ENCODE measurements at places on chromosomes 5 and 9.

GRCh38 chr5:112159435-112159834 is 259.6 kb downstream of the EPB41L4A start:
- no peak for DNase-seq

DNA sequence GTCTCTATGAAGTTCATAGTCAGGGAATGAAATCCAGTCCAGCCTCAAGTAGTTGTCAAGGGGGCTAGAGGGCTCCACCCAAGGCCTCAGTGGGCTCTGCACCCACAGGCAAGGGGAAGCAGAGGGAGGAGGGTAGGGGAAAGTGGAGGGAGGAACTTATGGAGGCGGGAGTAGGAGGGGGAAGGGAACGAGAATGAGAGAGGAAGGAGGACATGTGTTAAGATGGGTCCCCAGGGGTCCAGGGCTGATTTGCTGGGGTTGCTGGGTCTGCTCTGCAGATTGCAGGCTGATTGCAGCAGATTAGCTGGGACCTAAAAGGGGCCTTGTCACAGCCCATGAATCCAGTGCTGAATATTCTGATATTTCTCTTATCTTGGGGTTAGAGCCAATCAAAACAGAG is 166.9 kb upstream of the IL12B start:
- DNase-seq, result no peak

DNA sequence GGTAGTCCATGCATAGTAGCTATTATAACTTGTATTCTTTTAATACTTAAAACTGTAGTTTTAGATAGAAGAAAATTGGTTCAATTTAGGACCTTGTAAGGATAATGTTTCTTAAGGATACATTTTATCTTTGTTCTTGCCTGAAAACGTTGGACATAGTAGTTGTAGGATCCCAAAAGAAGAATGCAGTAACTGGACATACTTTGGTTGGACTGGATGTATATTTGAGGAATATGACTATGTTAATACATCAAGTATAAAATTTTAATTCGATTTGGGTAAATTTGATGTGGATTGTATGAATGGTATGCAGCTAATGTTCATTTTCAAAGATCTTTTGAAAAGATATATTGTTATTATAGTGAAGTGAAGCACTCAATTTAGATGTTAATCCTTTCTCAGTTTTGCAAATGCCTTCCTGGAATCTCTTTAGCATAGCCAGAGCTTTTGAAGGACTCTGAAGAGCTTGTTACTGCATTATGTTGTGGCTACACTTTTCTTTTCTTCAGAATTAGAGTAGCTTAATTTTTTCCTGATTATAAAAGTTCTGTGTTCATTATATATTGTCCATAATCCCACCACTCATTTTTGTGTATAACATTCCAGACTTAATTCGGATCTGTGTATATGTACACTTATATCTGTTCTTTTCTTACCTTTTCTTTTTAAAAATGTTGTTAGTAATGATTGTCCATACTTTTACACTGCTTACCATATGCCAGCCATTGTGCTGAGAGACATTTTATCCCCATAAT is 41.2 kb downstream of the LRRTM2 start:
- DNase-seq, result no peak

GRCh38 chr9:113638897-113639296 is 175.4 kb downstream of the RGS3 start:
- no peak for DNase-seq

DNA sequence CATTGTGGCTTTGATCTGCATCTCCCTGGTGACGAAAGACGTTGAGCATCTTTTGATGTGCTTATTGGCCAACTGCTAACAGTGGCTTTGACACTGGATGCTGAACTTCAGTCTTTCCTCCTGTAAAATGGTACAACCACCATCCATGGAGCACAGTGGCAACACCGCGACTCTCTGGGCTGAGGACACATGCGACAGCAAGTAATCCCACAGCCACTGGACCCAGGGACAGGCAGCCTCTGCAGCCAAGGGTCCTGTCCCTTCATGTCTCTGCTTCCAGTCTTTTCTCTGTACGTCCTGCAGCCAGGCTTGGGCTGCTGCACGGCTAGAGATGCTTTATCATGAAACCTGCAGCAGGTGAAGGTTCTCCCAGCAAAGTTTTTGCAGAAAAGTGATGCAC is 83.5 kb downstream of the DAP start:
- no peak for DNase-seq

DNA sequence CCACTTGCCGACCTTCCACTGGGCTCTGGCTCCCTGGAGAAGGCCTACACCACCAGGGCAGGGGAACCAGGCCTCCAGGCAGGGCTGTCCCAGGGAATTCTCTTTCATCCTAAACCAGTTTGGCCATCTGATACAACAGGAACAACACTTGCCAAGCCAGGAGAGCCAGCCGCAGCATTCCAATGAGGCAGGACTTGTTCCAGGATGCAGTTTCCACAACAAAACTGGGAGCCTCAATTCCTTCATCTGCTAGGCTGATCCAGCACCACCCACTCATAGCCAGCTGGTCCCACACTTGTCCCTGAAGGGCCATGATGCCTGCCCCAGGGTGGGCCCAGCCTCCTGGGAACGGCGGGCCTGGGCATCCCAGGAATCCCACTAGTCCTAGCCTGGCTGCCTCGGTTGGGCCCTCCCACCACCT is 26.0 kb downstream of the BICD2 start:
- no peak for DNase-seq

- no peak for DNase-seq
These were observed 30.9 kb upstream of the OR2K2 start for GRCh38 chr9:111360881-111361280.

- no peak for DNase-seq
These were observed 32.6 kb upstream of the RXRA start for GRCh38 chr9:134293611-134294152.

DNA sequence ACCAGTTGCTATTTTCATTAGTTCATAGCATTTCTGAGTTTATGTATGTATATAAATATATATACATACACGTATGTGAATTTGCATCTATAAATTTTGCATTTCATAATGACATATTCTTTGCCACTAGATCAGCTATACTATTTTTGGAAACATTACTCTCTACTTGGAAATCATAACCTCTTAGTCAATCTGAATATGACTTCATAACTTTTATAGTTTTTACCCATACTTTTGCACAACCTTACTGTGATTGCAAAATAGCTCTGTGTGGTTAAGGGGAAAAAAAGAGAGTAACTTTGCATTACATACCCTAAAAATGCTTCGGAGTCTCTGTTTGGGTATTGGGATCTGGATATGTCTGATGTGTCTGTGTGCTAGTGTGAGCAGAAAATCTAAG is 44.9 kb upstream of the ADAMTSL1 start:
- DNase-seq, result no peak

GRCh38 chr9:14563902-14564624 is 129.2 kb downstream of the ZDHHC21 start:
- DNase-seq, result no peak

DNA sequence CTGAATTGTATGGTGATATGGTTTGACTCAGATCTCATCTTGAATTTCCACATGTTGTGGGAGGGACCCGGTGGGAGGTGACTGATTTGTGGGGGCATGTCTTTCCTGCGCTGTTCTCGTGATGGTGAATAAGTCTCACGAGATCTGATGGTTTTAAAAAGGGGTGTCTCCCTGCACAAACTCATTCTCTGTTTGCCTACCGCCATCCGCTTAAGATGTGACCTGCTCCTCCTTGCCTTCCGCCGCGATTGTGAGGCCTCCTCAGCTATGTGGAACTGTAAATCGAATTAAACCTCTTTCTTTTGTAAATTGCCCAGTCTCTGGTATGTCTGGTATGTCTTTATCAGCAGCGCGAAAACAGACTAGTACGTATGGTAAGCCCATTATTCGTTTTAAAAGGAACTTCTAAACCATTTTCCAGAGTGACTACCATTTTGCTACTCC is 48.7 kb downstream of the SLC36A1 start:
- no peak for DNase-seq

GRCh38 chr5:4348919-4349318 is 753.3 kb downstream of the IRX1 start:
- no peak for DNase-seq
